CD4-positive, alpha-beta T cell treated with Interleukin-4 for 1 hour (primary cell): ENCODE measurements at places on chromosomes 2 and 18.

GRCh38 chr2:71503837-71504236, 50.5 kb downstream of the DYSF start:
- DNase-seq, result no peak

DNA sequence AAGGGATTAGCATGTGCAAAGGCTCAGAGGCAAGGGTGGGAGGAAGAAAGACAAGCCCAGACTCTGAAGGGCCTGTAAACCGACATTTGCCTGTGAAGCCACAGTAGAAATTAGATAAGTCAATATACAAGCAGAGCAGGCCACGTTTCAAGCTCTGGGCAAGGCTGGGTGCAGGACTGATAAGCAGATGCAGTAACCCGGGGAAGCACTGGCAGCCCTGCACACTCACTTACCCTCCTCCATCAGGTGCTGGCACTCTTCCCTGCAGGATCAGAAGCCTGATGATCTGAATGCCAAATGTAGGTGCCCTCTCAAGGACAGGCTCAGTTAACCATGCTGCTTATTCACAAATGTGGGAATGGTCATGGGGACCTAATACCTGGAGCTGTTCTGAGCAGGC, 46.3 kb upstream of the RAB12 start:
- no peak for DNase-seq

- no peak for DNase-seq
These were observed 223.7 kb downstream of the ACKR3 start for GRCh38 chr2:236793023-236794011.

DNA sequence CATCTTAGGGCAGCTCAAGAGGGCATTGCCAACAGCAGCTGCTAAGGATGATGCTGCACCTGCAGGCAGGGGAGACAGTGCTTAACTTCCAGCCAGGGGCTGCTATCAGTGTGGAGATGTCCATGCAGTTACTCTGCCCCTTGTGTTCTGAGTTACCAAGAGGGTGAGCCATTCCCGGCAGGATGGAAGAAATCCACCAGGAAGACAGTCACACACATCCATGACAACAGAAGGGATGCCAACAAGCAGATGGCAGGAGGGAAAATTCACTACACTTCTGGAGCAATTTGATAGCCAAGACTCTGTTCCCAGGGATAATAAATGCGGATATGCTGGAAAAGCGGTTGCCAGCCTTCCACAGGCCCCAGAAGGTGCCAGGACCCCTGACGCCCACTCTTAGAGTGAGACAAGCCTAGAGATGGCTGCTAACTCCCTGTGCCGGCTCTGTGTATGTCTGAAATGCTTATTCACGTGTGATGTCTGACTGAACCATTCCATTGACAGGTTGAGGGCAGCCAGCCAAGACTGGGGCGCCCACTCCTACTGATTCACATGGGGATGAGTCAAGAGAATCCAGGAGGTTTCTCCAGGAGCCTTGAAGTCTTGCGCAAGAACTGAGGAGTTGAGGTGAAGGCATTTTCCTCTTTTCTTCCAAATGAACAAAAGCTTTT, 24.5 kb downstream of the LOXHD1 start:
- no peak for DNase-seq

DNA sequence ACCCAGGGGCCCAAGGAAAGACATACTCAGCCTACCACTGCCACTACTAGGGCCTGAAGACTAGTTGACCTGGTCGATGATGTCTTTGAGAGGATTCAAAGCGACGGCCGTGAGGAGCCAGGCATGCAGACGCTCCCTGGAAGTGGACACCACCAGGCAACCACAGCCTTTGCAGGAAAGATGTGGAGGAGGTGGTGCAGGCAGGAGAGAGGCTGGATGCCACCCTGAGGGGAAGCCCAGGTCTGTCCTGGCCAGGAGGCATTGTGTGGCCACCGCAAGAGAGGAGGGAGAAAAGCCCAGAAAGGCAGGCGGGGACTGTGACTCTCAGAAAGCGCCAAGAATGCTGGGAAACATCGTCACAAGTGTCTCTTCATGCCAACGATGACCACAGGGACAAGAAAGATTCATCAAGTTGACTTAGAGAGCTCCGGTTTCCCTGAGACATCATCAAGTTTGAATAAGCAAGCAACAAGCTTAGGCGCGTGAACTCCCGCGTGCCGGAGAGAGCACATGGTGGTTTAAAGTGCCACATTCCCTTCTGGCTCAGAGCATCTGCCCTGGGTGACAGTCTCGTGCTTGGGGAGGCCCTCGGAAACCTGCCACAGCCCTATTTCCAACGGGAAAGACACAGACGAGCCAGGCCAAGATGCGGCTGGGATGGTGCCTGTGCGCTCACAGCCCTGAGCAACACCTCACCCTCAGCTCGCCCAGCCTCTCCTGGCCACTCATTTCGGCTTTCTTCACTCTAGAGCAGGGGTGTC, 464.5 kb upstream of the SALL3 start:
- no peak for DNase-seq

- DNase-seq, result peak; percentile 17
These were observed 37.5 kb downstream of the CMPK2 start for GRCh38 chr2:6828299-6828584.
